ENCODE measurements at places on chromosomes 1 and 21.

DNA sequence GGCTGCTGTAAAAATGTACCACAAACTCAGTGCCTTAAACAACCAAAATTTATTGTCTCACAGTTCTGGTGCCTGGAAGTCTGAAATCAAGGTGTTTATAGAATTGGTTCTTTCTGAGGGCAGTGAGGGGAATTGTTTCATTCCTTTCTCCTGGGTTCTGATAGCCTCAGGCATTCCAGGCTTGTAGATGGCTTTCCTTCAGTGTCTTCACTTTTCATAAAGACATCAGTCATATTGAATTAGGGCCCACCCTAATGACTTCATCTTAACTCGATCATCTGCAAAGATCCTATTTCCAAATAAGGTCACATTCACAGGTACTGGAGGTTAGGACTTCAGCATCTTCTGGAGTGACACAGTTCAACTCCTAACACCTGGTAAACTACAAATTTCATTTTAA is 15.0 kb downstream of the CDKN2C start:
- no peak for DNase-seq

DNA sequence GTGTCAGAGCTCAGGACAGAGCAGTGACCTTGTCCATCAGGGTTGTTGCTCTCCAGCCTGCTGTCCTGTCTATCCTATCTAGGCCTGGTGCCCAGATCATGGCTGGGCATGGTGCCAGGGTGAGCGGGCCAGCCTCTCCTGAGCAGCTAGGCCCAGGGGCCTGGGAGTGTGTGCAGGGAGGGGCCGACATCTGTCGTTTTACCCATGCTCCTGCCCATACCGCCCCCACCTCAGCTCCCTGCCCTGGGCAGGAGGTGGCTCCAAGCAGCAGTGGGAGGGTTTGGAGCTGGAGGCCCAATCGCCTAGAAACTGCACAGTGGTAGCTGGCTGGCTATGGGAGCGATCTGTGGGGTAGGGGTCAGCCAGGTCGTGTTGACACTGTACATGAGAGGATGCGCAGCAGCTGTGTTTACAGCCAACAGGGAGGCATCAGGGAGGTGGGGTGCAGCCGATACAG is 6.5 kb downstream of the INSRR start:
- no peak for DNase-seq

- DNase-seq: no peak
Observed at GRCh38 chr1:78060857-78061563, 15.2 kb downstream of the GIPC2 start.

- DNase-seq: no peak
Observed at GRCh38 chr1:31196685-31197084, 43.0 kb downstream of the NKAIN1 start.

- DNase-seq: no peak
Observed at GRCh38 chr1:68608289-68608688, 111.4 kb upstream of the DEPDC1 start.

DNA sequence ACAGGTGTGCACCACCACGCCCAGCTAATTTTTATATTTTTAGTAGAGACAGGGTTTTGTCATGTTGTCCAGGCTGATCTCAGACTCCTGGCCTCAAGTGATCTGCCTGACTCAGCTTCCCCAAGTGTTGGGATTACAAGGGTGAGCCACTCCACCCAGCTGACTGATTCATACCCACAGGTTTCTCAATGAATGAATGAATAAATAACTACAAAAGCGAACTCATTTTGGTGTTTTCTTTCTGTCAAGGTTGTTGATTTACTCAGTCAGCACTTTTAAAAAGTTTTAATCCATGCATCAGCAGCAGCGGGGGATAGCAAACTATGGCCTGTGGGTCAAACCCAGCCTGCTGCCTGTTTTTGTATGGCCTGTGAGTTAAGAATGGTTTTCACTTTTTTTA is 217.5 kb downstream of the FAF1 start:
- DNase-seq: no peak

DNA sequence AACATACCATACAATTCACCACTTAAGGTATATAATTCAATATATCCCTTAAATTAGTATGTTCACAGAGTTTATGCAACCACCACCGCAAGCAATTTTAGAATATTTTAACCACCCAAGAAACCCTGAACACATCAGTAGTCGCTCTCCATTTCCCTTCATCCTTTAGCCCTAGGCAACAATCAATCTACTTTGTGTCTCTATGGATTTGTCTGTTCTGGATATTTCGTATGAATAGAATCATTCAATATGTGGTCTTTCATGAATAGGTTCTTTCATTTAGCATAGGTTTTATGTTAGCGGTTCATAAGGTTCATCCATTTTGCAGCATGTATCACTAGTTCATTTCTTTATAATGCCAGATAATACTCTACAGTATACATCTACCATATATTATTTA is 4.2 kb upstream of the DPT start:
- no peak for DNase-seq

- no peak for DNase-seq
Observed at GRCh38 chr1:116330342-116330652, 42.7 kb upstream of the ATP1A1 start.

DNA sequence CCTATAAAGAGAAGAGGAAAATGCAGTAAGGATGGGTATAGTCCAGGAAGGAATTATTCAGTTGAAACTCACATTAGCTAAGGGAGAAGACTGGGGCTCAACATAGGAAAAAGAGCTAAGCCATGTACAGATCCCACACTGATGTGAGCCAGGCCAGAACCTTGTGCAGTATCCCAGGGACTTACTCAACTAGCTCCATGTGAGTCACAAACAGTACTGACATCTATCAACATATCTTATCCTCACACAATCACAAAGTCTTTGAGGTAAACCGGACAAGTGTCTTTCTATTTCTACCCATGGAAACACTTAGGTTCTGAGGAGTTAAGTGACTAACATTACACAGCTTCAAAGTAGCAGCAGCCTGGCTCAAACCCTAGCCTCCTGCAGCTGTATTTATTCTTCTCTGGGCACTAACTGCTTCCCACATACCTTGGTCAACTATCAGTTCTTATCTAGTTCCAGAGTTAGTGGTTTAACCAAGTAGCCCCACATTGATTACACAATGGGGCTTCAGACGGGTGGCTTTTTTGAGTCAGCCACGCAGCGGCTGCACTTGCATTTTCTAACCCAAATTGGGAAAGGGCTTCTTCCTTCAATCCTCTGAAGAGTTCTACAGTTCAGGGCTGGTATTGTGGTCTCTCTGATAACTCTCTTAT is 9.5 kb downstream of the CD5L start:
- no peak for DNase-seq

- no peak for DNase-seq
Observed at GRCh38 chr1:61638911-61639605, 85.9 kb downstream of the TM2D1 start.

DNA sequence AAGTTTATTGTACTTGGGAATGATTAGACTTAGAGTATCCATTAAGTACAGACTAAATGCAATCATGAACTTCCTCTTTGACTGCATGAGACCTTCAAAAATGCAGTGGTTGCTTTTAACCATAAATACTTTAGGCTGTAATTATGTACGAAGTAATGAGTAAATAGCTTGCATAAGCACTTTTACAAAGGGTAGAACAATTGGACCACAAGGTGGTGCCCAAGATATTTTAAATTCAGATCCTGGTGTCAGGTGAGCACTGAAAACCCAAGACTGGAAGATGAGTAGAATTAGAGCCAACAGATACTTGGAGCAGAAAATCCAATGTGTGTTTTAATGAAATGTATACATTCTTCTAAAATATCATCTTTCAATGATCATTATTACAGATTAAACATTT is 43.4 kb upstream of the RHOU start:
- no peak for DNase-seq

GRCh38 chr21:28747464-28747863 is 245.2 kb downstream of the LTN1 start:
- no peak for DNase-seq

DNA sequence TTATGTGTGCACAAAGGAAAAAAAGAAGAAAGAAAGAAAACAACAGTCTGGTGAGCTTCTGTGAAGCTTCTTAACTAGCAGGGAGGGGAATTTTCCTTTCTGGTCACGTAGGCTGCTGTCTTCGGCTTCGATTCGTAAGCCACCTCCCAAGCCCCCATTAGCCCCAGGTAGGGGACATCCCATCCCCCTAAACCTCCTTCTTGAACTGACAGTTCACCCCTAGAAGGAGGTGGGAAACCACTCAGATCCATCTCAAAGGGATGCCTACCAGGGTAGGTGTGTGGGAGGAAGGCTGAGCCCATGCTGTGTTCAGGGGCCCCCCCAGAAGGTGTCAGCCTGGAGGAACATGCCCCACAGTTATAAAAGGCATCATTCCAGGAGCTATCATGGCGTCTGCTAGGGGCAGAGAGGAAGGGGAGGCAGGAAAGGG is 25.8 kb downstream of the CD247 start:
- DNase-seq: peak; percentile 54

DNA sequence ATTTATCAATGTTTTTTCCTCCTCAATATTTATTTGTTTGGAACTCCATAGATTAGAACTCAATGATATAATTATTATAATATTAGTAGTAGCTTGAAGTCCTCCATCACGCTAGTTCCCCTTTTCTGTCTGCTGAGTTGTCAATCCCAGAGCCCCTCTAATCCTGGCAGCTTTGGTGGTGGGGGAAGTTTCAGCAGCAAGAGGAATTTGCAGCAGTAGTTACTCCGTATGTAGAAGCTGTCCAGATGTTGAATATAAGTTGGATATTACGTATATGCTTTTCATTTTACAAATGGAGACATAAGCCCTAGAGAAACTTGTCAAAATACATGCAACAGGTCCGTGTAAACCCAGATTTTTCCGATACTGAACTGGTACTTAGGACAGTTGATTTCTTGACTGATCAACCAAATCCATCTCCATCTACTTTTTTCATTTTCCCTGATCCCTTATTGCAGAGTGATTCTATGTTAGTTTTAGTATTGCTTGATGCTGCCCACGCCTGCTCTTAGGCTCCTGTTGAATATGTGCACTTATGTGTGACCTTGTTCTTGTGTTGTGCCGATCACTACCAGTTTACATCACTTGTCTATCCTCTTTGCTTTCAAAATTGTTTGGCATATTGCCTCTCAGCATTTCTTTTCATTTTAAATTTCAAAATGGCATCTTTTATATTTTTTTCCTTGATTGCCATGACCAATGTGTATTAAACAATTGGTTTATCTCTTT is 28.1 kb downstream of the SMAP2 start:
- DNase-seq: no peak

DNA sequence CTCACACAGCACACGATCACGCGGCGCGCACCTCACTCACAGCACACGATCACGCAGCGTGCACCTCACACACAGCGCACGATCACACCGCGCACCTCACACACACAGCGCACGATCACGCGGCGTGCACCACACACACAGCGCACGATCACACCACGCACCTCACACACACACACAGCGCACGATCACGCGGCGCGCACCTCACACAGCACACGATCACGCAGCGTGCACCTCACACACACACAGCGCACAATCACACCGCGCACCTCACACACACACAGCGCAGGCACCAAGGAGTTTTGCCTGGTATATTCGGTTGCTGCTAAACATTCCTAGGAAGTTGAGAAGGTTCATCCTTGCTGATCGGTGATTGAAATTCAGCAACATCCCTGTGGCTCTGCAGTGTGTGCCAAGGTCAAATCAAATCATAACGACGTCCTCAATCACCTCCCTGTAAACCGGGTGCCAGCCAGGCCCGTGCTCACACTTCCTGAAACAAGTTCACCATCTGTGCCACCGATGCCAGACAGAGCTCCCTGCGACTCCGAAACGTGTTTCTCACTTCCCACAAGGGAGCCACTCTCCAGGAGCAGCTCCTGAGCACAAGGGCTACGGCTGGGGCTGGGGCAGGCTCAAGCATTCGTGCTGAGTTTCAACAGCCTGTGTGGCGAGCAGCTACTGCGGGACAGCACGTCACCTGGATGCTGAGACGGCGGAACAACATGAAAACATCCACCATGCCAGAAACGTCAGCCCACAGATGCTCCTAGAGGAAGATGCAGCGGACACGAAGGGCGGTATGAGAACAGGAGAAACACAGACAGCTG is 30.2 kb downstream of the WDR4 start:
- no peak for DNase-seq

DNA sequence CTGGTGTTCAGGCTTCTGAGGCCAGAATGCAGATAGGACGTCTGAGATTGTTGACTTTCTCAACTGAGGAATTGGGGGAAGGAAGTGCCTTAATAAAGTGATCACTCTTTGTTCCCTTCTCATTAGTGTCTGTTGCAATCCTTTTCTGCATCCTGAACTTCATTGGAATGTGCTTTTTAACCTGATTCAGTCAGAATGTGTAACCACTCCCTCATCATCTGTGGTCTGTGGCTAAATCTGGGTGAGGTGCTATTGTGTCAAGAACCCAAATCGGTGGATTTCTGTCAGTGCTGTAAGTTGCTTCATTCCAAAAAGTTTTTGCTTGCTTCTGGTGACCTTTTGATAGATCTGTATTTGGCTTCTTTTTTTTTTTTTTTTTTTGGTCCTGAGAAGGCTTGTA is 38.2 kb downstream of the ARID1A start:
- no peak for DNase-seq

- DNase-seq: no peak
Observed at GRCh38 chr21:43619856-43620255, 39.4 kb downstream of the HSF2BP start.

- DNase-seq: no peak
Observed at GRCh38 chr1:11623702-11624101, 30.5 kb downstream of the FBXO2 start.

- DNase-seq: no peak
Observed at GRCh38 chr1:172135076-172135672, 285.3 kb upstream of the C1orf105 start.

- DNase-seq: no peak
Observed at GRCh38 chr1:156461781-156462647, 38.6 kb downstream of the MEF2D start.

DNA sequence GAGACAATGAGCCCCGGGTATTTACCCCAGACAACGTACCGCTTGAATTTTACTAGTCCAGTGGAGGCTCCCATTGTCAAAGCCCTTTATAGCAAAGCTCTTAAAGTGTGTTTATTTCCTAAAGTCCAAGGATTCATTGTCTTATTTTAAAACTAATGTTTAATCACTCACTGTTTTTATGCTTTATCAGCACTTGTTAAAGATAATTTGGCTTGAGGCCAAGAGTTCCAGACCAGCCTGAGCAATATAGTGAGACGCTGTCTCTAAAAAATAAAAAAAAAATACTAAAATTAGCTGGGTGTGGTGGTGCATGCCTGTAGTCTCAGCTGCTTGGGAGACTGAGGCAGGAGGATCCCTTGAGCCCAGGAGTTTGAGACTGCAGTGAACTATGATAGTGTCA is 202.8 kb downstream of the RYR2 start:
- DNase-seq: no peak

- no peak for DNase-seq
Observed at GRCh38 chr21:37270576-37271365, 3.6 kb upstream of the VPS26C start.

- DNase-seq: peak; percentile 33
Observed at GRCh38 chr1:41366455-41367287, 5.4 kb downstream of the FOXO6 start.

GRCh38 chr1:81023187-81023724 is 777.5 kb upstream of the ADGRL2 start:
- DNase-seq: no peak

Measured in stimulated activated CD4-positive, alpha-beta T cell treated with anti-CD3 and anti-CD28 coated beads, Interleukin-2, amount 100 ng/mL, for 24 hours (primary cell).